Progenitor cell of endocrine pancreas (in vitro differentiated cells): ENCODE measurements at places on chromosomes 12 and 14. TPM values are rescaled to one million over a fixed set of nuclear protein-coding genes. Genes with fewer than 3 reads are reported as not detected.
A peak's percentile ranks its signal among the peaks of the same experiment; 100 is the strongest.

- no peak for DNase-seq
These were observed 21.2 kb upstream of the ELK3 start for GRCh38 chr12:96172981-96173380.

GRCh38 chr12:71945121-71945520, 6.5 kb downstream of the TPH2 start:
- DNase-seq, result no peak

DNA sequence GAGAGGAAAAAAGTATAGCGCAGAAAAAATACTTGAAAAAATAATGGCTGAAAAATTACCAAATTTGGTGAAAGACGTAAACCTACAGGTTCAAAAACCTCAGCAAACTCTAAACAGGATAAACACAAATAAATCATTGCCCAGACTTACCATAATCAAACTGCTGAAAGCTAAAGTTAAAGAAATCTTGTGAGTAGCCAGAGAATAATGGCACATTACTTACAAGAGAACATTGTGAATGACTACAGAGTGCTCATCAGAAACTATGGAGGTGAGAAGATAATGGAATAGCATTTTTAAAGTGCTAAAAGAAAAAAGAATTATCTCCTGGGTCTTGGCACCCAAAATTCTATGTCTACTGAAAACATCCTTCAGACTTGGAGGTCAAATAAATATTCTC, 36.0 kb downstream of the ATF1 start:
- DNase-seq, result no peak

- no peak for DNase-seq
These were observed 454.1 kb upstream of the FLRT2 start for GRCh38 chr14:85075694-85076476.

DNA sequence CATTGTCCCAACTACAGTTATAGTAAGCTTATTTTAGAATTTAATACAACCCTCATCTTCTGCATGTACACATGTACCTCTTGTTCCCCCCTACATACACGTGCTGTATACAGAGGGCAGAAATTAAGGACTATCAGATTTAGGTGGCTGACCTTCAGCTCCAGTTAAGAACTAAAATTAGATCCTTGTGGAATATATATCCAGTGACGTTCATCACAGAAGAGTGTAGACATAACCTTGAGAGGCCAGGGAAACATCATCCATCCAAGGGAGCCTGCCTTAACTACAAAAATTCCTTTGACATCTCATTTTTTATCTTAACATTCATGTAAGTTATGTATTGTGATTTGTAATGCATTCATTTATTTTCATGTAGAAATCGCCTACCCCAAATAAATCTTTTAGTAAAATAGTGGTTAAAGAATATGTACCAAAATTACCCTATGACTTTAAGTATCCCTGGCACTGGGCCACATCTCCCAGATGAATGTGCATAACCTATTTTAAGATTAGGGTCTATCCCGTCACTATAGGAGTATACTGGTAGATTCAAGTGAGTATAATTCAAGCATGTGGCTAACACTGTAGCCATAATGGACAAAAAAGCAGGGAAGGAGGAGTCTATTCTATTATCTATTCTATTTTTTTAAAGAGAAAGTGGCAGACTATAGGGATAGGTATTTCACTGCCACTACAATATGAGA, 27.5 kb downstream of the RIC8B start:
- DNase-seq, result no peak

GRCh38 chr14:84927096-84927827, 602.7 kb upstream of the FLRT2 start:
- no peak for DNase-seq

DNA sequence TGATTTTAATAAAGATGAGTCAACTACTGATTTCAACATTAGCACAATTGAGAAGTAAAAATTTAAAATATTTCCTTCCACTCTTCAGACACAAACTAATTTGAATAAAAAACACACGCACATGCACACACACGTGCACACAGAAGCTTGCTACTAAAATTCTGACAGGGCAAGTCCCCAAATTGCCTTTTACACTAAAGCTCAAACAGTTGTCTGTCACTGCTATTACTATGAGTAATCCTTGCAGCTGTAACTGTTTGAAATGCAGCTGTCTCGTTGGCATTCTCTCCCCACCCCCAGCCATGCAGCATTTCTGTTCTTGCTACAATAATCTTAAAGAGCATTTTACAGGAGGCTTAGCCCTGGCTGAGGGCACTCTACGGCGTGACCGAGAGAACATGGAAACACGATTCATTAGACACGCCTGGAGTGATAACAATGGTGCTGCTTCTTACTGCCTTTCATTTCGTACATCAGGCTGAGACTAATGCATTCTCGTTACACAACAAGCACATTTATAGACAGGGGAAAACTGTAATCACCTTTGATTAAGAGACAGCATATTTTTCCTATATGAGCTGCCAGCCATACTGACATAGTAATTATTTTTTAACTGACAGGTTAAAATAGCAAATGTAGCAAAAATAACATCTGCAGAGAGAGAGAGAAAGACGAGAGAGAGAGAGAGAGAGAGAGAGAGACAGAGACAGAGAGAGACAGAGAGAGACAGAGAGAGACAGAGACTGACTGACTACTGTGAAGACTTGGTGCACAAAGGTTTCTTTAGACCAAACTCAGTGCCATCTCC, 153.8 kb downstream of the MED13L start:
- DNase-seq, result no peak

DNA sequence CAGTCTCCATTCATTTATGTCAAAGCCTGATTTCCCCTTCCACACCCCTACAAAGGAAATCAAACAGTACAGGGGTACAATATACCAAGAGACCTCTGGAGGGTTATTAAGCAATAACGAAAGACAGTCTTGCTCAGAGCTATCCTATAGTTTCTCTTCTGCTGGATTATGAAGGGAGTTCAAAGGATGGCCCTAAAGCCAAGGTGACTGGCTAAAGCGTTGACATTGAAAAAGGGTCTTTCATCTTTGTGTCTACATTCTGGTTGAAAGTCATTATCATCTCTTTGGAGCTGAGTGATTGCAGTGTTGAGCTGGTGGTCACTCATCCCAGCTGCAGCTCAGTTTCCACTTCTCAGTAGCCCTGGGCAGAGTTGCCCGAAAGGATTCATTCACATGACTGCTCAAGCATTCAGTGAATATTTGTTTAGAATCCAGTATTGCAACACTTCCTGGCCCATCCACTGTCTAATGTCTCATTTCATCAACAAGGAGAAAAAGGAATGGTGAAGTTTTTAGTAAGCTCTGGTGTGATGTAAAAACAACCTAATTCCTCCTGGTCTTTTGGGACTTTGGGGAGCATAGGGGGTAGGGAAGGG, 19.2 kb upstream of the TBX5 start:
- no peak for DNase-seq

DNA sequence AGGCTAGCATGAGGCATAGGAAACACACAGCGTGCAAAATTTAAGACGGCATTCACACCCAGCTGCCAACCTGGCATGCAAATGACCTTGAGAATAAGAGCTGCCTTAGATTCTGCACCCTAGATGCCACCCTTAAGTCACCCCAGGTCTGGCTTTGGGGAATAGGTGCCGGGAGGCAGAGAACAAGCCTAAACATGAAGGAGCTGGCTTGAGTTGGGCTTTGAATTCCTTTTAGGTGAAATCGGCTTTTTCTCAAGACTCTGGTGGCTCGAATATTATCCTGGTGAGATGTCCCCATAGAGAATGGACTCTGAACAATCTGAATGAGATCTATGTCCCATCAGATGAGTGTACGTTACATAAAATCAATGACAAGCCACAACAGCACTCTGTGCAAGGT, 1090.5 kb downstream of the VRK1 start:
- no peak for DNase-seq

DNA sequence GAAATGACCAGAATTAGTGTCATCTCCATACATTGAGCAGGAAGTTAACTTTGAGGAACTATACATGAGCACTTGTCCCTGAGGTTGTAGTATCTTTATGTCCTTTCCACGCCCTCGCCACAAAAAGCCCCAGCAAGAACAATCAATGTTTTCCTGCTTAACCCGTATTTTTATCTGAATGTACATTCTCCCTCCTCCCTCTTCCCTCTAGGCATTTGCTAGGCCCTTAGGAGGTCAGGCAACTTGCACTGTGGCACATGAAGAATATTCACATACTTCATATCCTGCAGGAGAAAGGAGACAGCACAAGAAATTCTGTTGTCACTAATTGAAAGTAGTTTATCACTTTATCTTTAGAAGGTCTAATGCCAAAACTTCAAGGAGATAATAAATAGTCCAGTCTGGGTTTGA, 18.1 kb upstream of the DUSP6 start:
- DNase-seq, result no peak

DNA sequence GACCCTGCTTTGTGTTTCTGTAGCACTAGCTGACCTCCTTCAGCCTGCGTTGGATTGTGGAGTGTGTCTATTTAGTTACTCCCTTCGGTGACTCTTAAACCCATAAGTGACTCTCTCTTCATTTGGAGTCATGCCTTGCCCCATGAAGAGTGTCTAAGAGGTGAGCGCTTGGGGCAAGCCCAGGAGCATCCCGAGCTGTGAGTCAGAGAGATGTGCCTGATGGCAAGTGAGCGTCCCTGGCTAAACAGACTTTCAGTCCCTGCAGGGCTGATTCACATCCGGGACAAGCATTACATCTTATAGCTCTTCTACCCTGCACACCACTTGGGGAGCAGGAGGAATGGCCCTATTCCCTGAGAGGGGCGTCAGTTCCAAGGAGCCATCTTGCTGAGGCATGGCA, 24.3 kb upstream of the ATF1 start:
- no peak for DNase-seq

DNA sequence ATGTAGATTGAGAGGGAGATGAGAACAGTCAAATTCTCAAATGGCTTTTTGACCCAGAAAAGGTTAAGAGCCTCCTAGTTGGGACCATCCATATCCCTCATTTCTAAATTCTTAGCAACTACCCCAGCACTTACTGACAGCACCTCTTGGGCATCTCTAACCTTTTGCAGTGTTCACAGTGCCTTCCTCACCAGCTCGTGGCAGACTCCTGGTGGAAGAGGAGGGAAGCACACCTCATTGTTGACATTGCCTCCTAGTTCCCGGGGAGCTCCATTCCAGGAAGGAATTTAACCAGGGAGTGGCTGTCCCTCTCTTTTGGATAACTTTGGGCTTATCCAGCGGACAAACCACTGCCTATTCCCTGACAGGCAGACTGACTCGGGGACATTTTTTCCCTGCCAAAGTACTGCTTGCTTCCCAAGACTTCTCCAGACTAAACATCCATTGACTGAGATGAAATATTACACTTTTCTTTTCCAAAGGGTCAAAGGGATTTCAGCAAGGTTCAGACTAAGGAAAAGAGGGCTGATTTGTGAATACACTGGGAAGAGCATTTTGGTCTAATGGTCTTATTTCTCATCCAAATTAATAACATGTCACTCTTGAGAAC, 9.0 kb upstream of the OR6J1 start:
- peak; percentile 51 for DNase-seq

DNA sequence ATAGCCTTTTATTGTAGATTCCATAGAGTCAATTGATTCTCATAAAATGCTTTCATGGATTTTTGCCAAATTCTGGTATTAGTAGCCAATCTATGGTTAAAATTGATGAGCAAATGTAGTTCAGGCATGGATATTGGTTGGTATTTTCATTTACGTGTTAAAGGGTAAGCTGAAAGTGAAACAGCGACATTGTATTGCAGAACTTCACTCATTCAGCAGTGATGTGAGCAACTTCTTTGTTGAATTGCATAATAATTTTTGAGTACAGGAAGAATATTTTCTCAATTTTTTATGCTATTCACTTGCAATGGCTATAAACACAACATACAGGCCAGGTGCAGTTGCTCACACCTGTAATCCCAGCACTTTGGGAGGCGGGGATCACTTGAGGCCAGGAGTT, 24.2 kb upstream of the FAM222A start:
- no peak for DNase-seq

- peak; percentile 100 for DNase-seq
These were observed at the start of gene SCAF11 for GRCh38 chr12:45990468-45991283. Gene SCAF11, minus strand, starts transcription at chr12:45990574. Its CDS starts 26,407 bp downstream, at chr12:45964167.

GRCh38 chr14:34331728-34332623, 130.1 kb downstream of the SPTSSA start:
- DNase-seq, result peak; percentile 49

- DNase-seq, result no peak
These were observed 8.3 kb downstream of the MEG3 start for GRCh38 chr14:100834082-100834793.

GRCh38 chr14:104394409-104394851, 185.1 kb upstream of the C14orf180 start:
- no peak for DNase-seq

- DNase-seq, result no peak
These were observed 3.5 kb upstream of the PTPN6 start for GRCh38 chr12:6947615-6948014.

- DNase-seq, result no peak
These were observed 47.5 kb downstream of the C14orf132 start for GRCh38 chr14:96086574-96087077.

DNA sequence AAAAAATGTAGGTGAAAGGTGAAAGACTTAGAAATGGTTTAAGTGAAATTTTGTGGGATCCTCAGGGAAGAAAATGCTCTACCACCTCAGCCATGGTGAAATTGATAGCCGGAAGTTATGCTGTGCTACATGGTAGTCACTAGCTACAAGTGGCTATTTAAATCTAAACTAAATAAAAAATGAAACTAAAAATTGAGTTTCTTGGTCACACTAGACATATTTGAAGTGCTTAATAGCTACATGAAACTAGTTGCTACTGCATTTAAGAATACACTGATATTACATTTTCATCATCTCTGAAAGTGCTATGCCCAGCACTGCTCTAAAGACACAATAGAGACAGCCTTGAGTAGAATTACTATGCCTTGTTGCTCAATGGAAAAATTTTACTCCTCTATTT, 10.3 kb upstream of the SLCO1B3 start:
- no peak for DNase-seq

GRCh38 chr14:24171422-24172260, at the start of gene REC8:
Gene REC8, plus strand, starts transcription at chr14:24172080. Its CDS starts 473 bp downstream, at chr14:24172553.
- DNase-seq, result peak; percentile 96

- no peak for DNase-seq
These were observed 46.9 kb downstream of the HCAR2 start for GRCh38 chr12:122656298-122656697.

DNA sequence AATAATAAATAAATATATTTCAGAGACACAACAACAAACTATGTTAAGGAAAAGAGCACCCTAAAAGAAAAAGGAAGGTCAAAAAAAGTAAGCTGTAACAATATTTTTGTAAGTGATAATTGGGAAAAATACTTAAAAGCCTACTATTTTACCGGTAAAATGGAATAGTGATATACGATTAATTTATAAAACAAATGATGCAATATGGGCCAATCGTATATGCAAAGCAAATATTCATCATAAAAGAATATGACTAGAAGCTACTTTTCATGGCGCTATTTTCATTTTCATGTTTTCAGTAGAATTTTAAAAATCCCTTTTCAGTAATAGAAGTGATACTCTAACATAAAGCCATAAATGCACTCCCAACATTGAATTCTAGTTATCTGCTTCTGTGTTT, 131.0 kb upstream of the AMIGO2 start:
- DNase-seq, result no peak

KSR2 gene
- total RNA-seq, result 1.8 TPM in 2 replicates

LHX5 gene
- total RNA-seq, result 0.41 and 0.78 TPM in 2 replicates

ABHD12B gene
- not detected in 2 replicates for total RNA-seq

SYNE3 gene
- 0.31 and 0.44 TPM in 2 replicates for total RNA-seq

PROX2 gene
- total RNA-seq, result not detected in 2 replicates

RAD51B gene
- total RNA-seq, result 24.7 and 24.9 TPM in 2 replicates

DCAF4 gene
- 17.8 and 18.6 TPM in 2 replicates for total RNA-seq

EFS gene
- 66.8 and 69.6 TPM in 2 replicates for total RNA-seq

TTC7B gene
- 46.6 and 47.0 TPM in 2 replicates for total RNA-seq

TRIM9 gene
- 1.7 and 2.6 TPM in 2 replicates for total RNA-seq

NPAS3 gene
- total RNA-seq, result 5.2 and 6.1 TPM in 2 replicates

CARMIL3 gene
- total RNA-seq, result 4.3 and 4.9 TPM in 2 replicates

ADAMTS20 gene
- 0.19 and 0.33 TPM in 2 replicates for total RNA-seq

KLRG1 gene
- total RNA-seq, result 7.4 and 8.0 TPM in 2 replicates
